CD4-positive, alpha-beta T cell treated with Interleukin-1 beta for 1 hour (primary cell): ENCODE measurements at places on chromosomes 7 and 10.
A peak's percentile ranks its signal among the peaks of the same experiment; 100 is the strongest.

DNA sequence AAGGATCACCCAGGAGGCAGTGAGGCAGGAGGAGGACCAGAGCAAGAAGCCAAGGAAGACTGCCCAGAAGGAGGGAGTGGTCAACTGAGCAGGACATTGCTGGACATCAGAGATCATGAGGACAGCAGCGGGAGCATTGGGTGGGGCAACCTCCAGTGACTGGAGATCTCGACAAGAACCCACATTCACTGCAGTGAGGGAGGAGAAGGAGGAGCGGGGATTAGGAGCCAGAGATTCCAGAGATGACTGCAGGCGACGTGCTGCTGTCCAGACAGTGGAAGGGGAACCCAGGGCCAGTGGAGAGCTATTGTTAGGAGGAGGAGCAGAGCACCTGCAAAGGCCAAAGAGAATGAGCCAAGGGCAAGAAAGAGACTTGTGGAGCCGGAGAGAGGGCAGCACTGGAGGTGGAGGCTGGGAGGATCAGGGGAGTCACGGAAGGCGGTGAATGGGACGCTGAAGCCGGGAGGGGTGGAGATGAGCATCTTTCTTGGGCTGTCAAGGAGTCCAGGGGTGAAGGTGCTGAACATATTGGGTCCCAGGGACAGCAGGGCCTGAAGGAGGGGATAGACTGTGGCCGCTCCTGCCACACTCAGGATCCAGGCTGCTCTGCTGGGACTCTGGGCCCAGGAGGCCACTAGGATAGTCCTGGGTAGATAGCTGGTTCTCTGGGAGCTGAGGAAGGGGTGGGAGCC, 140.1 kb upstream of the UNC5B start:
- no peak for DNase-seq

DNA sequence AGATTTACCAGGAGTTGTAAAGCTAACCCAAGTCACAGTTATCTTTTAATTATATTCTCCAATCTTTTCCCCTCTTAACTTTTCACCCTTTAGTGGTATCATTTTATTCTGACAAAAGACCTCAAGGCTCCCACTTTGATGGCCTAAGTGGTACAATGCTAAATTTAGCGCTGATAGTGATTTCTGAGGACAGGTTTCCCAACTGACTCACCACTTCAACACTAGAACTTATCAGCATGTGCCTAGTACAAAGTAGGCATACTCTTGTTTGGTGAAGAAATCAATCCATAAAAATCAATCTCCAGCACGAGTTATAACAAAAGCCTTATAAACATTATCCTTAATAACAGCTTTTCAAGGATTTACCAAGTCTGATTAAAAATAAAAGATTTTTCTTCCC, 7.5 kb downstream of the SNX13 start:
- no peak for DNase-seq

DNA sequence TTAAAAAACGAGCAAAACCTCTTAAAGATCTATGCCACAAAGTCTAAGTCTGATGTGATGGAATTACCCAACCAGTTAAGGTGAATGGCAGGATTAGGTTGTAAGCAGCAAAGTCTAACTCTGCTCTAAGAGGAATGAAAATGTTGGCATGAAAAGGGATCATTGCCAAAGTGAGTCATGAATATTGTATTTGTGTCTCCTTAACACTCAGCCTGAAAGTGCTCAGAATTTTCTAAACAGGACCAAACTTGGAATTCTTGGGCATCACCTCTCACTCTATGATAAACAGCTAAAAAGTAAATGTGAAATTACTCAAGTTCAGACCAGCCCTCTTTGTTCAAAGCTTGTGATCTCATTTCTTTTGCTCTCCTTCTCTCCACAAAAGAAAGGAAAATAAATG, 27.0 kb downstream of the PPP1R3A start:
- no peak for DNase-seq

GRCh38 chr7:36116347-36117202, 36.5 kb upstream of the EEPD1 start:
- peak; percentile 22 for DNase-seq

DNA sequence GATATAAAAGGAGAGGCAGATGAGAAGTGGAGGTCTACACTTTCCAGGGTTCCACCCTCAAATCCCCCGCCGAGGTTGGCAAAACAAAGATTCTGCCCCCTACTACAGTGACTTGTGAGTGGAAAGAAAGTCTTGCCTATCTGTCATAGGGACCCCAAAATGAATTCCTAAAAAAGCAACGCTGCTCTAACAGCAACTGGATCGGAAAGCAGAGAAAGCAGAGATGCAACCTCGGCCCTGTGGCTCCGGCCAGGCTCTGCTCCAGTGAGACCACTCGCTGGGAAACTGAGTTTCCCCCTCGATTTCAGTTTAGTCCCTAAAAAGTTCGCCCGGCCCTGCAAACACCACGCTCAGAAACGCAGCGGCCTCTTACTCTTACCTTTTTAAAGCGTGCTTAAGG, 297.9 kb upstream of the NFE2L3 start:
- DNase-seq, result no peak

GRCh38 chr10:76002262-76002854, 570.9 kb downstream of the LRMDA start:
- DNase-seq, result no peak
